ENCODE measurements at places on chromosomes 1 and 21.

GRCh38 chr1:211352985-211353515 is 26.4 kb downstream of the TRAF5 start:
- peak; percentile 27 for DNase-seq

- no peak for DNase-seq
Measured at GRCh38 chr21:45769294-45769693, 125.8 kb downstream of the PCBP3 start.

DNA sequence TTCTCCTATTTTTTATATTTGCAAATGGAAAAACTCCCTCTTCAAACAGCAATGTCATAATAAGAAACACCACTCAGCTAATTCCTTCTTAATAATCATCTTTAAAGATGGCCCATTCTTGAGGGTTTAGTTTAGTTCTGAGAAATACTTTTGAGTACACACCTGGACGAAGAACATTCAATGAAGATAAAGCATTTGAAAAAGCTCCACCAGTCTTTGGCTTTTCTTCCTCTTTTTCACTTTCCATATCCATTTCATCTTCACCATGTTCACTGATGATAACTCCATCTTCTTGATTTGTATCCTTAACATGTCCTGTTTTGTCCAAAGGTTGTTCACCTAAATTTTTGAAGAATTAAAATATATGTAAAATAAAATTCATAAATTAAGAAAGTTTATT is 7.4 kb downstream of the PAXBP1 start:
- DNase-seq = no peak

DNA sequence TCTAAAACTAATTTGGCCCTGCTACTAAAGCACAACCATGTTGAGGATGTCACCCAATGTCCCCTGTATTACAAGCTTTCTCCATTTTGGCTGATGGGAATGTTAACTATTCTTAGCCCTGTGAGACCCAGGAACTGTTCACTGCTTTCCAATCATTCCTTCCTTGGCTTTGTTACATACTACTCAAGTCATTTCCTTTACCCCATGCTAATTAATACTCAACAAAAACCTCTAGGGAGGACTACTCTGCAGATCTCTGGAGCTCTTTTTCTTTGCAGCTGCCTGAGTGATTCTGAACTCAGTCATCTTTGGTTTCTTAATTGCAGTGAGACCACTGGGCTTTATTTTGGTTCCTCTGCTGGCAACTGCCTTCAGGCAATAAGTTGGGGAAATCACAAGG is 23.3 kb upstream of the RPE65 start:
- DNase-seq = no peak

DNA sequence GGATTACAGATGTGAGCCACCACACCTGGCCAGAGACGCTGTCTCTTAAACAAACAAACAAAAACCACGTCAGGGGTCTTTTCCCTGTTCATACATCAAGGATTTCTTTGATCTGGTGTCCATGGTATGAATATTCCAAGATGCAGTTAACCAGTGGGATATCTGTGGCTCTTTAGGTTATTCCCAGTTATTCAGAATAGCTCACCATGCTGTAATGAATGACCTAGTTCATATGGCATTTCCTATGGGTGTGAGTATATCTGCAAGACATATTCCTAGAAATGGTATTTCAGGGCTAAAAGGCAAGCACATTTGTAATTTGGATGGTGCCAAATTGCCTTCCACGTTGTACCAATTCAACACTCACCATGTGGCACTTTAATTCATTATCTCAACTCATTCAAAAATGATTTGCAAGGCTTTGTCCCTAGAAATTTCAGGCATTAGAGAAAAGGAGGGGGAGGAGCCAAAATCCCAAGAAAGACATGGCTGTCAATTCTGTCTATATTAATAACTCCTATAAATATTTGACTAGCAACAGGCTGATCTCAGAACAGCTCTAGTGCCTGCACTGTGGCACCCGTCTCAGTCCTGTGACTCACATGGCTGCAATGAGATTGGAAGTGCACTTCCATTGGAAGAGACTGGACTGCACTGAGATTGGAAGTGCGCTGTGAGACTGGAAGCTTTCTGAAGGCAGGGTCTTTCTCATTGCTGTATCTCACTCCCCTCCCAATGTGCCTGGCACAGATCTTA is 6.0 kb upstream of the STMN1 start:
- DNase-seq = no peak

DNA sequence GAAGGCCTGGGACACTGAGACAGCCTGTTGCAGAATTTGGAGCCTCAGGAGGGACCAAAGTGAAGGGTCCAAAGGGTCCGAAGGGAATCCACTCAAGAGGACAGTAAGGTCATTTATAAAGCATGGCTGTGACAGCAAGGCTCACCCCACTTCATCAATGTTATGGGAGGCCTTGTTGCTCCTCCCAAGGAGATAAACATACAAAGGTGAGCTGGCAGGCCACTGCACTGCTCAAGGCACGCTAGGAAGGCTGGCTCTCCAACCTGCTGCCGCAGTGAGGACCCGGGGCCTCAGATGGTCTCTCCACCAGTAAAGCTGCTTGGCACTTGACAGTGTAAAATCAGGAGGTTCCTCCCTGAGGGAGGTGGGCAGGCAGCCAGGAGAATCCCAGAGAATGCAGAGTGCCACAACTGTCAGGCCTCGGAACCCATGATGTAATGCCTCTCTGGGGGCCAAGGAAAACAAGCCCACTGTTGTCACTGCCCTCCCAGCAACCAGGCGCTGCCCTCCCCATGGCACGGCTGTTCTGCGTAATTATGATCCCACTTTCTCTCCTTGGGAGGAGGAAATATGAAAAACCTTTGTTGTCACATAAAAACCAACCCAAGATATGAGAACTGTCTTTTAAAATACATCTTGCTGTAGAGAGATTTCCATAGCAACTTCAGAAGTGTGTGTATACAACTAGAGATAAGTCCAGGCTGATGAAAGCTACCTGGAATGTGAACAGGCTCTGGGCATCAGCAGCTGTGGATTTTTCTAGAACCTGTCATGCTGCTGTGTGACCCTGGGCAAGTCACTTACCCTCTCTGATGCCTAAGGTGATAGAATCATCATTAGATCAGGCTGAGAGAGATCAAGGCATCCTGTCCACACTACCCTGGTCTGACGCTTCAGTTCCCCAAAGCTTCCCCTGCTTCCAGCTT is 102.5 kb downstream of the KCNN3 start:
- DNase-seq = no peak

- DNase-seq = no peak
Measured at GRCh38 chr1:59928996-59929395, 2.4 kb upstream of the CYP2J2 start.

DNA sequence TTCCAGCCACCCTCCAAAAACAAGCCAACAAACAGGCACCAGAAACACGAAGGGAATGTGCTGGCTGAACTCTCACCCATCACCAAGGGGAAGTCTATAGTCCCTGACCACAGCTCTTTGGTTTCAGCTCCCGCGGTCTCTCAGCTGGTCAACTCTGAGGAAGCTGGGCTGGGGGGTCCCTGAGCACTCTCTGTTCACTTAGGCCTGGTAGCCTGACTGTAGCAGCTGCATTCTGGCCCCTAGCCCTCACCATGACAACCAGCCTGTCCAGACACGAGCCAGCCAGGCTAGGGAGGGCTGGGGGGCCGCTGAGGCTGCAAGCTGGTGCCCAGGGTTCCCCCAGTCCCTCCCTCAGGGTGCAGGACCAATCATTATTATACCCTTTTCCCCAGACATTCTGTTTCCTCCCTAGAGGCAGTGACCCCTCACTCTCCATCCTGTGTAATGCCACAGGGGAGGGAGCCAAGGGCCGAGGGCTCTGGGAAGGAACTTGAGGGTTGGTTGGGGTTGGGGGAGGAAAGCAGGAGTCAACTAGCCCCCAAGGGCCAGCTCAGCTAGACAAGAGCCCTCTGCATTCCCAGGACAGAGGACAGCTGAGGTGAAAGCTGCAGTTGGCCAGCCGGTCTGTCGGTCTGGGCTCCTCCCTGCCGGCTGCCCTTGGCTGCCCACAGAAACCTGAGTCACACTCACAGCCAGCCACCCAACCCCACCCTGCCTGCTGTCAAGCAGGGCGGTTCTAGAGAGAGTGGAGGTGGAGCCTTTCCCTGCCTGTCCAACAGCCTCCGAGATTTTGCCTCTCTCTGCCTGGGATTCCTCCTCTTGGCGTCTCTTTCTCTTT is 1.2 kb upstream of the TRAPPC3 start:
- DNase-seq = peak; percentile 56

- DNase-seq = no peak
Measured at GRCh38 chr1:191882870-191883269, 275.4 kb upstream of the RGS18 start.

DNA sequence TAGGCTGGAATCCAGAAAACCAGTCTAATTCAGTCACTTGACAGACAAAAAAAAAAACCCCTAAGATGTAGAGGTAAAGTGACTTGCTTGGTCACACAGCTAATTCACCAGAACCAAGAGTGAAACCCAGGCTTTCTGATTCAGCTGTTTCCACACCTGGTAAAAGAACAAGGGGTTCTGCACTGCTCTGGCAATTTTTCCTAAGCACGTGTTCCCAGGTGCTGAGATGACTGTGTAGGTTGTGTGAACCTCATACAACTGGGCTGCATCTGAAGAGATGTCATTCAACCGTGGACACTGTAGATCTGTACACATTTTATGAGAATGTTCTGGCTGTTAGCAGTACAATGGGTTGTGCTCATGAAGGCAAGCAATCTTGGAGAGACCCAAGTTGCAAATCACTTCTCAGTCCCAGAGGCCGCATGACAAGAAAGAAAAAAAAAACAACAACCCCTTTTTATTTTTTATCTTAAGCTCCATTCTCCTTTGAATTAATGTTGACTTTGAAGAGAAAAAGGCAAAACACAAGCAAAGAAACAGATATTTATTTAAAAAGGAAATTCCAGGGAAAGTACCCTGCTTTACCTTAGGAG is 95.4 kb downstream of the INTS7 start:
- DNase-seq = peak; percentile 4

GRCh38 chr1:119285482-119285881 is 83.1 kb upstream of the HAO2 start:
- DNase-seq = no peak

DNA sequence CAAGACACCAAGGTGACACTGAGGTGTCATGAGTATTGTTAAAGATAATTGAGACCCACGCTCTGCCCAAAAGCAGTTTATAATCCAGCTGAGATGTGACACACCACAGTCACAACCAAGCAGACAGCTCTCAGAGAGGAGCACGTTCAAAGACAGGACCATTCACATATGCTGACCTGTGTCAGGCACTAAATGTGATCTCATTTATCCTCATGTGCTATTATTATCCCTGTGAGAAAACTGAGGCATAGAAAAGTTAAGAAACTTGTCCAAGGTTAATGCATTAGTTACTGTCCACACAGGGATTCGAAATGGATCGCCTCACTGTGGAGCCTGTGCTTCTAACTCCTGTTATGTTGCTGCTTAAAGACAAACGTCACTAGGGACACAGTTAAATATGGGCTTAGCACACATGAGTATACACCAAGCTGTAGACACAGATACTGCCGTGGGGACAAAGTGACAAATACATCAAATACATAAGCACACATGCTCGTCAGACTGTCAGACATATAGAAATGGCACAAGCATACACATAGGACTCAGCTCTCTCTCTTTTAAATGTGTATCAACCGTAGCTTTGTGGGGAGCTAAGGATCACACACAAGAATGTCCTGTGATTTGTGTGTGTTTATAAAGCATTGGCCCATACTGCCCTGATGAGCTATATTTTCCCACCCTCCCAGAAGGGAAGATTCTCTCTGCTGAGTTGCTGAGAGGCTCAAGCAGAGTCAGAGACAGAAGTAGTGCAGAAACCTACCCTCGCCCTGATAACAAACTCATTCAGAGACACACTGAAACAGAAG is 3.5 kb upstream of the IGSF8 start:
- DNase-seq = no peak

DNA sequence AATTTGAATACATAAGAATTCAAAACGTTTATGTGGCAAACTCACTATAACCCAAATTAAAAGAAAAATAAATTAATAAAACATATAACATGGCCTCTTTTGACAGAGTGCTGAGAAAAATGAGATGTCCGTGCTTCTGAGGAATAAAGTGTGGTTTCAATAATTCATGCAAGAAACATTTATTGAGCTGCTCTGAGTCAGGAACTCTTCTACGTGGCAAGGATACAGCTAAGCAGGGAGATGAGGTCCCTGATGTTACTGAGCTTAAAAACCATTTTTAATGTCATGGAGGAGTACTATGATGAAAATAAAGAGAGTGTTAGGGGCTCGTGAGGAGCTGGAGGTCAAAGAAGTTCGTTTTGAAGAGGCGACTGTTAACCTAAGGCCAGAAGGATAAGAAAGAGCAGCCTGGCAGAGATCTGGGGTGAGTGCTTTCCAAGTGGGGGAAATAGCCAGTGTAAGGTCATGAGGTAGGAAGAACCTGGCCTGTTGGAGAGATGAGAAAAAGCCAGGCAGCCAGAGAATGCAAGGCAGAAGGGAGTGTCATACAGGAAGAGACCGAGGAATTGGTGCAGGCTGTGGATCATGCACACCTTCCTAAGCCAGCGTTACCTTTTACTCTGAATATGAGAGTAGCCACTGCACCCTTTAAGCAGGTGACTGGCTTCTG is 182.2 kb upstream of the DUSP10 start:
- no peak for DNase-seq

GRCh38 chr21:18030248-18030647 is 211.1 kb upstream of the C21orf91 start:
- no peak for DNase-seq

- DNase-seq = no peak
Measured at GRCh38 chr1:102628109-102628613, 480.2 kb downstream of the COL11A1 start.

GRCh38 chr1:155569988-155570592 is 7.5 kb upstream of the ASH1L start:
- no peak for DNase-seq

DNA sequence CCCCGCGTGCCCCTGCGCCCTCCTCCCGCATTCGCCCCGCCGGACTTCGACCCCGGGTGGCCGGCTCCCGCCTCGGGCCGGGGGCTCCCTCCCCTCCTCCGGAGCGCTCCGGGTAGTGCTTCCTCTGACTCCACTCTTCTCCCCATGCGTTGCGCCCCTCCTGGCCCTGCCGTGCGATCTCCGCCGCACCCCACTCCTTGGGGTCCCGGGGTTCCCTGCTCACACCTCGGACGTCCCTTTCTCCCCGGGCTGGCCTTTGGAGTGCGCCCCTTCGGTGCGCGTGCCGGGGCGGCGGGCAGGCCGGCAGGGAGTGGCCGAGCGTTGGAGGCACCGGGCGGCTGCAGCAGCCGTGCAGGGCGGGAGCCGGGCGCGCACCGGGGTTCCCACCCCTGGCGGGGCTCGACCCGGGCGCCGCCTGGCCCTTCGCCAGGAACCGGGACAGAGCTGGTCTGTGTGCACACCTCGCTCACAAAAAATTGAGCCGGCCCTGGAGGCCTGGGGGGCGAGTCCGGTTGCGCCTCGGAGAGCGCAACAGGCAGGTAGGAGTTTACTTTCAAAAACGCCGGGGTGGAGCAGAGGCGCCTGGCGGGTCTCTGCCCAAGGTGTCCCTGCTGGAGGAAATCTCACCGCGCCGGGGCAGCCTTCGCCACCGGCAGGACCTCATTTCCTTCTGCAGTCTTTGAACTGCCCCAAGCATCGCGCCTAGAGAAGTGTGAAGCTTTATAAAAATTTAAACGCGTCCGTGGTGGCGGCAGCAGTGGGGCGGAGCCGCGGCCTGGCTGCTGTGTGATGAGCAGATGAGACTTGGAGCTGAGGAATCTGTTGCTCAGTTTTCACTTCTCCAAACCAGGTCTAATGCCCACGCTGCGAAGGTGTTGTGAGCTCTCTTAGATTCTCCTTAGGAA is 650 bp downstream of the VANGL1 start:
- DNase-seq = no peak

GRCh38 chr1:236156512-236157208 is 14.3 kb downstream of the GPR137B start:
- no peak for DNase-seq
